ENCODE measurements at places on chromosomes 2 and 18. TPM values are rescaled to one million over a fixed set of nuclear protein-coding genes. Genes with fewer than 3 reads are reported as not detected.

DNA sequence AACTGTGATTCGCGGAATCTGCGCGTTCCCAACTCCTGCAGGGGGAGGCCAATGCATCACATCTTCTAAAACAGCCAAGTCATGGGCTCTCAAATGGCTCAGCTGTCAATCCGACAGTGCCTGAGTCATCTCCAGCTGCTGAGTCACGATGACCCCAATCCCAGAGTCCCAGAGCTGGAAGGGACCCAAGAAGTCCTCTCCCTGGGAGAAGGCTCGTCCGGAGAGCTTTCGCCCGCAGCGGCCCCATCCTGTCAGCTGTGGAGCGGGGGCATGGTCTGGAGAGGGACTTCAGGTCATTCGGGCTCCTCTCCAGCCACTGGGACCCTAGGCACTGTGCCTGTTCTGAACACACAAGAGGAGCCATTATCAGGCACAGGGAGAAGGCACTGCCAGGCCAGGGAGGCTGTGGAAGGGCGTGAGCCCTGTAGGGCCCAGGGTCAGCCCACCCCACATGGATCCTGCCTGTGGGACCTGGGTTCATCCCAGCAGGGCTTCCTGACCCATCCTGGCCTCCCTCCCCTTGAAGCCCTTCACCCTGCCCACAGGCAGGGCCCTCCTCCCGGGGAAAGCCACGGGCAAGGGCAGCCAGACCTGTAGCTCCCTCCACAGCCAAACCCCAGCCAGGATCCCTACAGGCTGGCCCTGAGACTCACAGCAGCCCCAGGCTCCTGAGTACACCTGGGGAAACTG lies 47.6 kb upstream of the GPC1 start:
- DNase-seq = no peak

RAB11FIP5 gene
- 40.7 TPM for polyA plus RNA-seq

- no peak for DNase-seq
Observed at GRCh38 chr18:35835366-35835765, 137.1 kb upstream of the RMP24 start.

- DNase-seq = no peak
Observed at GRCh38 chr2:8300216-8300615, 381.6 kb upstream of the ID2 start.

HOXD13 gene
- polyA plus RNA-seq = 0.09 TPM

- DNase-seq = no peak
Observed at GRCh38 chr18:43933177-43933576, 655.9 kb upstream of the SYT4 start.

TLK1 gene
- polyA plus RNA-seq = 50.0 TPM

GRCh38 chr2:95268211-95269035 lies 5.8 kb upstream of the PROM2 start:
- no peak for DNase-seq

GRCh38 chr2:105714141-105714540 lies 30.6 kb upstream of the NCK2 start:
- DNase-seq = no peak

- no peak for DNase-seq
Observed at GRCh38 chr2:46684661-46685060, 205.3 kb downstream of the TMEM247 start.

- no peak for DNase-seq
Observed at GRCh38 chr2:3260959-3261358, 116.7 kb downstream of the EIPR1 start.

- DNase-seq = no peak
Observed at GRCh38 chr2:151833984-151834383, 5.8 kb upstream of the ARL5A start.

FNDC4 gene
- polyA plus RNA-seq = 8.3 TPM

AQP12B gene
- polyA plus RNA-seq = 0.72 TPM

Data from left renal cortex interstitium (tissue), 4 donors.